ENCODE measurements at places on chromosomes 1 and 21.
A peak's percentile ranks its signal among the peaks of the same experiment; 100 is the strongest.

DNA sequence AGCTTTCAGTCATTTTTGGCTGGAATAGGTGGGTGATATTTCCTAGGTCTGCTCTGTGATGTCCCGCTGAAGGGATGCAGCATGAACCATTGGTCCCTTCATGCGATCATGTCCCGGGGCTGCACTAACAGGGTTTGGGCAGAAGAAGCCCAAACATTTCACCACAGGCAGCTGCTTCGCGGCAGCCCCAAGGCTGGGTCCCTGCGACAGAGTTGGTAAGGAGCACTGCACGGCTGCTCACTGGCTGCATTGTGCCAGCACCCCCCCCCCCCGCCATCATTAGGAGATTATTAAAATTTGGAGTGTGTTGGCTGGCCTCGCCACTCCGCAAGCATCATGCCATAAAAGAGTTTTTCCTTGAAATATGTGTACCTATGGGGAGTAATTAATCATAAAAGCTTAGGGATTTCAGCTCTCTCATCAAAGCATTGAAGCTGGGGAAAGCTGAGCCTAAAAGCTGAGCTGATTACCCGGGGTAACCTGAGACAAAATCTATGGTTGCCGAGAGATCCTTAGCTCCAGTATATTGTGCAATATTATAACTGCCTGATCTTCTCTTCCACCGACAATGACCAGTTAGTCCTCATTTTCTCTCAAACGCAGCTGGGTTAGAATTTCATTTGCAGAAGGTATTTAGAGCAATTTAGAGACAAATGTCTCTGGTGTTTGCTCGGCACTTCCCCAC, 62.5 kb downstream of the PEX14 start:
- no peak for DNase-seq

DNA sequence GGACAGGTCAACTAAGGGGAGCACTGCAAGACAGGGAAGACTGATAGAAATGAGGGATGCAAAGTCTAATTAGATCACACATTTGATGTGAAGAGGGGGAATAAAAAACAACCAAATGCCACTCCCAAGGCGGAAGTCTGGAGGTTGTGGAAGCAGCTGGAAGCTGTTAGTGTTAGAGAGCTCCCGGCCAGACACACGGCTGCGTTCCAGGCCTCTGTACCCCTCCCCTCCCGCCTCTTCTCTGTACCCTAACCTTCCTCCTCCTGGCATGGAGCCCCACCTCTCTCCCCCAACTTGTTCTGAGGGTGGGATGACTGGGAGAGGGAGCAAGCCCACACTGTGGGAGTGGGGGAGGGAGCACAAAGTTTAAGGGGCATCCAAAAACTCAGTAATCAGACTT, 67.0 kb downstream of the PLEKHA6 start:
- no peak for DNase-seq

DNA sequence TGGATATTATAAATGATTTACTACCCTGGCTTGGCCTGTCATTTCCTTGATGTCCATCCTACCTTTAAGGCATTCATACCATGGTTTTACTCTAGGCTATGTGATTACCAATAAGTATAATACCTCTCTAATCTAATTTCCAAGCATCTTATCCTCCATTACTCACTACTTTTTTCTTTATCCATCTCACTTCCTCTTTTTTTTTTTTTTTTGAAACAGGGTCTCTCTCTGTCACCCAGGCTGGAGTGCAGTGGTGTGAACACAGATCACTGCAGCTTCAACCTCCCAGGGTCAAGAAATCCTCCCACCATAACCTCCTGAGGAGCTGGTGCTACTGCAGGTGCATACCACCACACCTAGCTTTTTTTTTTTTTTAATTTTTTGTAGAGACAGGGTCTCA, 39.9 kb downstream of the INKA2 start:
- no peak for DNase-seq

- DNase-seq: no peak
These were observed 16.1 kb upstream of the RBBP5 start for GRCh38 chr1:205137901-205138300.

- DNase-seq: no peak
These were observed 27.0 kb upstream of the PEX10 start for GRCh38 chr1:2439369-2439768.

DNA sequence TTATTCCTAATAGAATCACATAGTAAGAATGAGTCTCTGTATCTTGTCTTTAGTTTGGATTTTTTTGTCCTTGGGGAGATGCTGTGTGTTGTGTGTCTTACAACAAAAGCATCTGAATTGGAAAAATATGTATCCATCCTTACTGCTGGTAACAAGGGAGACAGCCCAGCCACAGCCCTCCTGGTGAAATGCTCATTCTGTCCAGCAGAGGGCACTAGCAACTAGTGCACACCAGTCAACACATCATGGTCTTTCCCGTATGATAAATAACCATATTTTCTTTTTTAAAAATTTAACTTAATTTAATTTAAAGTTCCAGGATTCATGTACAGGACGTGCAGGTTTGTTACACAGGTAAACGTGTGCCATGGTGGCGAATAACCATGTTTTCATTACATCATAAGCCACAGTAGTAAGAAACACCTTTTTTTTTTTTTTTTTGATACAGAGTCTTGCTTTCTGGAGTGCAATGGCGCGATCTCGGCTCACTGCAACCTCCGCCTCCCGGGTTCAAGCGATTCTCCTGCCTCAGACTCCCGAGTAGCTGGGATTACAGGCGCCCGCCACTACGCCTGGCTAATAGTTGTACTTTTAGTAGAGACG, 245.1 kb downstream of the PTBP2 start:
- peak; percentile 10 for DNase-seq

GRCh38 chr1:160830321-160831153, 32.1 kb downstream of the CD244 start:
- peak; percentile 35 for DNase-seq

- DNase-seq: no peak
These were observed 30.6 kb downstream of the ATP1A1 start for GRCh38 chr1:116403496-116404136.

GRCh38 chr21:43951911-43952703, 60.0 kb upstream of the TRAPPC10 start:
- no peak for DNase-seq

- DNase-seq: no peak
These were observed 92.8 kb upstream of the ZP4 start for GRCh38 chr1:237983496-237983895.

- no peak for DNase-seq
These were observed 70.8 kb downstream of the PRDM2 start for GRCh38 chr1:13770743-13771142.

GRCh38 chr1:167477986-167478385, 40.3 kb downstream of the CD247 start:
- no peak for DNase-seq

Measured in GM19239 (cell line).